ENCODE measurements at places on chromosomes 12 and 14.

DNA sequence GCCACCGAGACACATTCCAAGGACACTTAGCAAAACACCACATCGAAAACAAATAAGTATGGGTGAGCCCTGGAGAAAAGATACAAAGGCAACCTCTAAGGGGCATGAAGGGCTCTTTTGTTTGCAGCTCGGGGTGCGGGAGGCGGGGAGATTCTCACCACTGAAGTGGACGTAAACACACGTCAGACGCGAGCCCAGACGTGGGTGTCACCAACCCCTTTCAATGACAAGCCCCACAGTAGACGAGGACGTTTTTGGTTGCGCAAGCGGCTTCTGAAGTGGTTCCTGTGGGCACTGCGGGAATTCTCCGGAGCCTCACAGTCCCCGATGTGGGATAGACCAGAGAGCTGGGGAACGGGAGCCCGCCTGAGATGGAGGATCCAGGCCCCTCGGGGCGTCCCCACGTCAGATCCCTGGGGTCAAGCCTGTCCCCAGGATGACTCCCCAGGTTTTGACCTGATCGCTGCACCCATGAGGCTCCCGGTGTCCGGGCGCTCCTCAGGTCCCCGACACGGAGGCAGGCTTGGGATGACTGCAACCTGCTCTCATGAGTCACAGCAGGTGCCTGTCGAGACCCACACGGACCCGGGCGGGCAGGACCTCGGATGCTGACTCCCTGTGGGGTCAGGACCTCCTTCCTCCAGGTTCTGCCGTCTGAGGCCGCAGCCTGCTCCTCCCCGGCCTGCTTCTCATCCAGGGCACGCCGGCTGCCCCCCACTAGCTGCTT lies 20.3 kb upstream of the ADGRD1 start:
- DNase-seq = no peak

GRCh38 chr12:116525418-116526001 lies 33.7 kb upstream of the MAP1LC3B2 start:
- DNase-seq = no peak

DNA sequence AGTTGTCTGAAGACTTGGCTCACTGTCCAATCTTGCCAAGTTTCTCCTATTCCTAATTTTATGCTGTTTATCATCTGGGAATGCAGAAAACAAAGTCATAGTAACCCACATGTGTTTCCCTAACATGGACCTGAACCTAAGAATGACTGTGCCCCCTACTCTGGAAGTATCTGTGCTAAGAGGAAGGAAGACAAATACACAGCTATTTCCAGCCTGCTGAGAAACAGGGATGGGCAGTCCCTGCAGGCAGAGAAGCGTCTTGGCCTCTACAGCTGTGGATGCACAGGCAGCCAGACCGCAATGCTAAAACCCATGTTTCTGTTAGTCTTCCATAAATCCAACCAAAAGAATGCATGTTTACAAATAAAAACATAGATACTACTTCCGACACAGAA lies 56.2 kb downstream of the DUSP16 start:
- no peak for DNase-seq

- no peak for DNase-seq
Measured at GRCh38 chr14:90669731-90670130, 146.5 kb downstream of the TTC7B start.

GRCh38 chr14:31968107-31968810 lies 108.8 kb upstream of the ARHGAP5 start:
- DNase-seq = no peak
